ENCODE measurements at places on chromosomes 6 and 20.

DNA sequence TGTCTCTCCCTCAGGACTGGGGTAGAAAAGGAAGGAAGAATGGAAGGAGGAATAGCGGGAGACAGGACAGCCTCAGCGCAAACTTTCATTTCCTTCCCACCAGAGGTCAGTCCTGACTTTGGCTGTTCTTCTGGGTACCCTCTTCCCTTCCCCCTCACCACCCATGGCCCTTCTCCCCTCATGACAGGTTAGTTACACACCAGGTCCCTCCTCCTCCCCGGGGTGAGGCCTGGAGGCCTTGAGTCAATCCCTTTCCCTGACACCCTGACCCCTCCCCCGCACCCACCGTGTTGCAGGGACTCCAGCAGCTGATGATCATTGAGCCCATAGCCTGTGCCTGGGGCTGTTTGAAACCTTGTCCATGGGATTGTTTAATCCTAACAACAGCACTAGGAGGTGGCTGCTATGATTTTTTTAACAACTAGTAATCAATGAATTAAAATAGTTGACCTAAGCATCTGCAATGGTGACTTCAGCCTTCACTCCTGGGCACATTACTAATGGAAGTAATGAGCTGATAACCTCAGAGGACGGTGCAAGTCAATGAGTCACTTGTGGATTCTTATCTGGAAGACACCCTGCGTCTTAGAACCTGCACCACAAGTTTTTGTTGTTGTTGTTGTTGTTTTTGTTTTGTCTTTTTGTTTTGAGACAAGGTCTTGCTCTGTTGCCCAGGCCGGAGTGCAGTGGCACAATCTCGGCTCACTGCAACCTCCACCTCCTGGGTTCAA, 46.6 kb upstream of the CCDC167 start:
- DNase-seq, result no peak

DNA sequence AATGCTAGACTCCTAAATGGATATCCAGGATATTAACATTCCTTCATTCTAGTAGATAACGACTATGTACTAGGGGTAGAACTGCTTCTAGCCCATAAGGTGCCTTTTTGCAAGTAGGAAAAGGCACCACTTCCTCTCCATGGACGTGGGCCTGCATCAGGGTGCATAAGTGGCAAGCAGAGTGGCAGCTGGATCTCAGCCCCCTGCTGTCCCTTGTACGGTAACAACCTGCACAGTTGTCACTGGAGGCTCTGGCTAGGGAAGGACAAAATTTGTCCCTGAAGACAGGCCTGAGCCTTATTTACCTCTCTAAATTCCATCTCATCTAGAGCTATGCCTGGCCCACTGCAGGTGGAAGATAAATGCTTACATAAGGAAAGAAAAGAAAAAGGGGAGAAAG, 42.5 kb upstream of the SAYSD1 start:
- no peak for DNase-seq

DNA sequence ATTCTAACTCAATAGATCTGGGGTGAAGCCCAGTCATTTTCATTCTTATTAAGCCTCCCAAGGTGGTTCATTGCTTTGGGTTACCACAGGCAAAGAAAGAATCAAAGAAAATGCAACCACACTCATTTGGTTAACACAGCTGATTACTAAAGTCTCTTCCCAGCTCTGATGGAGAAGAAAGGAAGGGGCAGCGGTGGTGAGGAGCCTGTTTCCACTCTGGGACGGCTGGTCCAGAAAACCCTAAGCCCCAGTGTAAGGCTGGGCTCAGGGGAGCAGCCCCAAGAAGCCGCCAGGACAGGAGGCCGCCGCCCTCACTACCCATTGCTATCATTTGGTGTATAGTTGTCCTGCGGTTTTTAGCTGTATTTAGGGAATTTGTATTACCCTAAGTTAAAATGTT, 226.9 kb downstream of the CD83 start:
- no peak for DNase-seq

DNA sequence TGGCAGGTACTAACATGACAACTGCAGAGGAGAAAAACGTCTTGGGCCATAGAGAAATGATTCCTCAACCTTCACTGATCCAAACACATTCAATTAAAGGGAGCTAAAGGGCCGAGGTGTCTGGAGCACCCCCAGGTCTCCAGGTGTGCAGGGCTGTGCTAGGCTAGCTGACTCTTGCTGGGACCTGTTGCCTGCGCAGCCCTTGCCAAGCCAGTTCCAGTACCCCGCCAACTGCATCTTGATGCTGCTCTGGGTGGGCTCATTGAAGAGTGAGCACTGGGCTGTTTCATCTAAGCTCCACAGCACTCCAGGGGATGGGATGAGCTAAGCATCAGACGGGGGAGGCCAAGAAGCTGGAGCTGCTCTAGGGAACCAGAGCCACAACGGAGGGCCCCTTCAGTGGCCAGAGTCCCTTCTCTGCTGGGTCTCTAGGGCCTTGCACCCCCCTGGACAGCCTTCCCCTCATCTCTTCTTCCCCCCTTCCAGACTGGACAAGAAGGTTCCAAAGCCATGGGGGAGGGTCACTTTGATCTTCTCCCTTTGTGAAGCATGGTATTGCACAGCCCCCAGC, 15.9 kb downstream of the LEMD2 start:
- DNase-seq, result no peak

- DNase-seq, result no peak
Measured at GRCh38 chr6:167424060-167424673, 99.3 kb downstream of the TTLL2 start.

DNA sequence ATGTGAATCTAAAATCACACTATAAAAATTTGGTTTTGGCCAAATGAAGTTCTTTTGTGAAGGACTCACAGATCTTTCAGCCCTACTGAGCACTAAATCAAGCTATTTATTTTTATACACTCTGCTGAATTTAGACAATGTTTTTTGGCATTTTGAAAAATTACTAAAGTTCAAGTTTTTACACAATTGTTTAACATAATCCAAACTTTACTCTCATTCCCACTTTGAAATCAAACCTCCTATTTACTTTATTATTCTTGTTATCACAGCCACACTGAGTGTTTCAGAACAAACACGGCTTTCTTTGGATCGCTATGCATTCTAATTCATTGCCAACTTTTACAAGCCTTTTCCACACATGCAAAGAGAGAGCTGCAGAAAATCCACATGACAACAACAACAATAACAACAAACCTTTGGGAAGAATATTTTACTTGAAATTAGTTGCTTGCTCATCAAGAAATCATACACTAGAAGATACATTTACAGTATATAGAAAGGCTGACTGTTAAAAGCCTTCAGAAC, 49.1 kb upstream of the TMEM30A start:
- DNase-seq, result no peak

GRCh38 chr20:62065674-62066338, at the start of gene TAF4:
TSS of gene TAF4 (minus strand) at chr20:62065881. CDS start at chr20:62065810, 71 bp downstream.
- DNase-seq, result peak; percentile 70

DNA sequence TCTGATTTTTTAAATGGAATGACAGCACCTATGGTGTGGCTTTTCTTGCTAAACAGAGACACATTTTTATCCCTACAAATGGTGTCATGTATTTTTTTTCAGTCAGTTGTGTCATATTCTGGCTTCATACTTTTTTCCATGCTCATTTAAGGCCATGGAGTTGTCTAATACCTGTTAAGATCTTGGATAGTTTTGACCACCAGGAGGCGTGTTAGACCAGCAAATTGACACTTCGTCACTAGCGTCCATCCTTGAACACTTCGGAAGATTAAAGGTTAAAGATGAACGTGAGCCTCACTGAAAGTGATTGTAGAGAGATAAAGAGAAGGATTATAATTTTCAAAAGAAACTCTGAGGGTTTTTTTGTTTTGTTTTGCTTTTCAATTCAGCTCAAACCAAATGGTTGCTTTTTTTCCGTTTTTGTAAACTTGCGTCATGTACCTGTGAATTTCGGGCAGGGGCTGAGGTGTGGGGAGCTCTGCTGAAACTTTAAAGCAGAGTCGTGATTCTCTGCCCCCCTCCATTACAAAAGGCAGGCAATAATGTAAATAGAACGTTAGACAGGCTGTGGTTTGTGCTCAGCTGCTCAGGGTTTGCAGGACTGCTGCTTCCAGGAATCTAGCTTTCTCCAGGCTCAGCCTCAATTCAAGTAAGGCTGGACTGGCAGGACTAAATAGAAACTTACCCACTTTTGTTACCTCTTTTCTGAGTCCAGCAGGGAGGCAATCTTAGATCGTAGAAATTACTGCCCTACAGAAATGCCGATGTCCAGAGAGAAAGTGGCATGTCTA, 245.1 kb downstream of the FOXA2 start:
- peak; percentile 78 for DNase-seq

- DNase-seq, result no peak
Measured at GRCh38 chr6:28709478-28710349, 184.0 kb downstream of the GPX5 start.

DNA sequence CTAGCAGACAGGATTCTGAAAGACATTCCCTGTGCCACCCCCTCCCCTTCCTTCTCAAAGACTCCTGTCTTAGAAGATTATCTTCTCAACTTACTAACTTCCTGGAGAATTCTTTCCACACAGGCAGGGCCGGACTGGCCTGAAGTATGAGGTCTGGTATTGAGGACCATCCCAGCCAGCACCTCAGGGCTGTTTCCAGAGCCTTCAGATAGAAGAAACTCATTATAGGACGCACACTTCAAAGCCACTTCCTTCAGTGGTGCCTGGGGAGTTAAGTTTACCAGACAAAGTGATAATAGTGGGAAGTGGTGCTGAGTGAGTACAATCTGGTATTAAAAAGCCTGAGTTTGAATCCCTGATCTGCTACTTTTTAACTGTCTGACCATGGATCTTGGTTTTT, 15.6 kb downstream of the KCNS1 start:
- no peak for DNase-seq

GRCh38 chr6:89273816-89274215, 41.3 kb downstream of the GABRR2 start:
- no peak for DNase-seq

GRCh38 chr6:30656513-30656912, 9.6 kb downstream of the C6orf136 start:
- DNase-seq, result no peak

GRCh38 chr6:154382740-154383139, 26.1 kb upstream of the IPCEF1 start:
- DNase-seq, result no peak

- DNase-seq, result no peak
Measured at GRCh38 chr20:43909720-43910119, 4.9 kb upstream of the TOX2 start.

DNA sequence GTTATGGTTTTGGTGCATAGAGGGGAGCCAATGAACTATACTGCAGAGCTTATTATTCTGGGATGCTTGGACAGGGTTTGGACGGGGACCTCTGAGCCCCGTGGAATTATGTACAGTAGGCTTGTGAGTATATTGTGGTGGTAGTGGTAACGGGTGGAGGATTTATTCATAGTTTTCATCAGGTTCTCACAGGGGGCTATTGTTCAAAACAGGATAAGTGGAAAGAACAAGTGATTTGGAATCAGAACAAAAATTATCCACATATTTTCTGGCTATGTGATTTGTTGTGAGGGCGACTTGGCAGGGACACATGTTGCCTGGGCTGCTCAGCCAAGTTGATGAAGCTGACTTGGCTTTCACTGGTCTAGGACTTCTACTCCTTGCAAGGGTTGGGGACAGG, 64.6 kb upstream of the ELOVL5 start:
- DNase-seq, result no peak

Measured in NCI-H1092 treated with DMSO at 0.1 percent for 48 hours (cell line).